ENCODE measurements at places on chromosomes 4 and X. TPM values are rescaled to one million over a fixed set of nuclear protein-coding genes. Genes with fewer than 3 reads are reported as not detected.

Gene ABCG2
- 3.5 TPM for total RNA-seq

Gene CFP
- total RNA-seq, result 5.2 TPM

Gene PLAC1
- total RNA-seq, result not detected

Gene CENPVL1
- total RNA-seq, result not detected

Gene RHOXF1
- not detected for total RNA-seq

GRCh38 chr4:124224256-124224655, 488.3 kb downstream of the ANKRD50 start:
- DNase-seq, result no peak

GRCh38 chrX:31608638-31609037, 536.8 kb upstream of the FTHL17 start:
- no peak for DNase-seq

- DNase-seq, result no peak
These were observed 223.7 kb upstream of the FAT4 start for GRCh38 chr4:125091101-125091500.

Measured in aorta (tissue), 5 donors.